ENCODE measurements at places on chromosomes 1 and 21.
A peak's percentile ranks its signal among the peaks of the same experiment; 100 is the strongest.

GRCh38 chr1:181429462-181429861 lies 53.9 kb upstream of the CACNA1E start:
- peaks cover 4% of the 10 kb centered on the region for H3K4me1 ChIP-seq
- no peak overlapping the region for H3K27ac ChIP-seq
- H3K27me3 ChIP-seq: peaks cover 28% of the 10 kb centered on the region
- no peak overlapping the region for H3K4me3 ChIP-seq
- no peaks in the 10 kb centered on the region for H3K36me3 ChIP-seq

DNA sequence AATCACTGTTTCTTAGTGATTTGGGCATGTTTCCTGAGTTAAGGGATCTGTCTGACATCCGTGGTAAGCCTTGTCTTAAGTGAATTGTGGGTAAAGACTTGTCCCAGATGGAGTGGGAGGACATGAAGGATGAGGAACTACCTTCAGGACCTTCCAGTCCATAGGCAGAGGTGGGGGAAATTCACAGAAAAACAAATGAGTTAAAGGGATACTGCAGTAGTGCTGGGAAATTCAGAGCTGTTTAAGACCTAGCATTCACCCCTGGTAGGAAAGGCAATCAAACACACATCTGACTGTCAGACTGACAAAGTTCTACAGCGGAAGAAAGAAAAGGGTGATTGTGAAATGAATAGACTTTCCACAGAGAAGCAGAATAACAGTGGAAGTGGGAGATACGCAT lies 3.0 kb downstream of the GNAT2 start:
- no peaks in the 10 kb centered on the region for H3K36me3 ChIP-seq
- no peak overlapping the region for H3K27ac ChIP-seq
- no peak overlapping the region for H3K4me3 ChIP-seq
- H3K4me1 ChIP-seq: peaks cover 24% of the 10 kb centered on the region
- H3K27me3 ChIP-seq: no peaks in the 10 kb centered on the region

- no peak overlapping the region for H3K4me3 ChIP-seq
- no peak overlapping the region for H3K27ac ChIP-seq
- no peaks in the 10 kb centered on the region for H3K4me1 ChIP-seq
These were observed 123.9 kb downstream of the PTBP2 start for GRCh38 chr1:96845464-96845863.

GRCh38 chr21:45506241-45506817 lies 35.9 kb downstream of the SLC19A1 start:
- peaks cover 38% of the 10 kb centered on the region for H3K36me3 ChIP-seq
- DNase-seq: no peak
- no peak overlapping the region for H3K27ac ChIP-seq
- H3K4me3 ChIP-seq: no peak overlapping the region
- H3K27me3 ChIP-seq: no peaks in the 10 kb centered on the region
- H3K4me1 ChIP-seq: no peaks in the 10 kb centered on the region

DNA sequence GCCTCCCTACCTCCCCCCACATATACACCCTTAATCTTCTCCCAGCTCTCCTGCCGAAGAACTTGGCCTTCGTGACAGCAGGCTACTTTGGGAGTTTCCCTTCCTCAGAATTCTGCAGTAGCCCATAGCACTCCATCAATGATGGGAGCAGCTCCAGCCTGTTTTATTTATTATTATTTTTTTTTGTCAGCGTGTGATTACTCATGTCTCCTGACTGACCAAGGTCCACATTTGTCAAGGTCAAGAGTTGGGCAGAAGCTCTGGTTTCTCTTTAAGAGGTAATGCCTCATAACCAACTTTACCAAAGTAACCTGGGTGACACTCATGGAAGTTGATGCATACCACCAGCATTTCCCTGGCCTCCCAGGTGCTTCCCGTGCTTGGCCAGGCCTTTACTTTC lies 125.4 kb downstream of the ZZZ3 start:
- H3K4me3 ChIP-seq: no peak overlapping the region
- peaks cover 30% of the 10 kb centered on the region for H3K36me3 ChIP-seq
- H3K27me3 ChIP-seq: no peaks in the 10 kb centered on the region
- DNase-seq: no peak
- H3K4me1 ChIP-seq: no peaks in the 10 kb centered on the region

- H3K4me1 ChIP-seq: peaks cover 30% of the 10 kb centered on the region
- peak overlapping the region; percentile 44 for H3K27ac ChIP-seq
- no peaks in the 10 kb centered on the region for H3K36me3 ChIP-seq
- H3K27me3 ChIP-seq: no peaks in the 10 kb centered on the region
- no peak overlapping the region for H3K4me3 ChIP-seq
- no peak for DNase-seq
These were observed 25.3 kb downstream of the TMEM51 start for GRCh38 chr1:15178571-15179484.

- no peak for DNase-seq
- no peaks in the 10 kb centered on the region for H3K27me3 ChIP-seq
- peaks cover 27% of the 10 kb centered on the region for H3K36me3 ChIP-seq
- peaks cover 30% of the 10 kb centered on the region for H3K4me1 ChIP-seq
- H3K27ac ChIP-seq: peak overlapping the region; percentile 75
These were observed 75.1 kb downstream of the SPSB1 start for GRCh38 chr1:9367806-9368205.

DNA sequence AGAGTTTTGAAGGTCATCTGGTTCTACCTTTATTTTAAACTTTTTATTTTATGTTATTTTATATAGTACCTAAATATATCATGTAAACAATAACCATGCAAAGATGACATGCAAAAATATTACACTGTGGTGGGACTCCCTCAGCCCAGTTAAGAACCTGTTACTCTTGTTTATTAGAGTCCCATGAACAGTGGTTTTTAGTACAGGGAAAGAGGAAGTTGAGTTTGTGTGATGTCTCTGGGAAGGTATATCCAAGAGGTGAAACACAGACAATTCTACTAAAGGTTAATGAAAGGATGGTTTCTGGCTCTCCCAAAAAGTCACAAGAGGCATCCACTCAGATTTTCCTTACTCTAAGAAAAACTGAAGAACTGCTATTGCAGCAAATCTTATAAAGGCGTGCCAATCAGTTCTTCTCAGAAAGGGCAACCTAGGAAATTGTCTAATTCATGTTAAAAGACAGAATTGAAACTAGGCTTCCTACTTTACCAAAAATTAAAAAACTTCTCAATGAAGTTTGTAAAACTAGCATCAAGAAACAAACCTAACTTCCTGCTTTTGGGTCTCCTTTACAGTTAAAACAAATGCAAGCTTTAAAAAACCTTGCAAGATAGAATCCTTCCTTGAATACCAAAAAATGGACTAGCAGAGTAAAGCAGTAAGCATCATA lies 19.9 kb downstream of the GFI1 start:
- H3K4me1 ChIP-seq: no peaks in the 10 kb centered on the region
- H3K36me3 ChIP-seq: no peaks in the 10 kb centered on the region
- H3K27ac ChIP-seq: no peak overlapping the region
- H3K4me3 ChIP-seq: no peak overlapping the region

DNA sequence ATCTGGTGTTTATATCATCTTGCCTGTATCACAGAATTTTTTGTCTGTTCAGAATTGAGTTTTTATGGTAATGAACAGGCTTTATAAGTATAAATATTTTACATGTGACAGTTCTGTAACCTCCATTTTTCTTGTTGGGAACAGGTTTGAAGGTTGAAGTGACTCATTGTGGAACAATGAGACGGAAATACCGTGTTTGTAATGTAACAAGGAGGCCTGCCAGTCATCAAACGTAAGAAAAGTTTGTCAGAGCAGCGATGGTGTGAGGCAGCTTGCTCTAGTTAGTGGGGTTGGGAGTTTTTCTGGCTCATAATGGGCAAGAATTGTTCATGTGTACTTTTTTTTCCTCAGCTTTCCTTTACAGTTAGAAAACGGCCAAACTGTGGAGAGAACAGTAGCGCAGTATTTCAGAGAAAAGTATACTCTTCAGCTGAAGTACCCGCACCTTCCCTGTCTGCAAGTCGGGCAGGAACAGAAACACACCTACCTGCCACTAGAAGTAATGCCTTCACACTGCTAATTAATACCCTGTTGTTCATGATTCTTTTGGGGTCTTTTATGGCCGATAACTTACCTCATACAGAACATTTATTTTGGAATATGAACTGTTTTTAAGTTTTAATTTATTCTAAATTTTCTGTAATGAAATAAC lies 75.2 kb upstream of the TEKT2 start:
- DNase-seq: no peak
- peaks cover 82% of the 10 kb centered on the region for H3K36me3 ChIP-seq
- no peaks in the 10 kb centered on the region for H3K27me3 ChIP-seq
- H3K4me1 ChIP-seq: no peaks in the 10 kb centered on the region
- H3K4me3 ChIP-seq: no peak overlapping the region

DNA sequence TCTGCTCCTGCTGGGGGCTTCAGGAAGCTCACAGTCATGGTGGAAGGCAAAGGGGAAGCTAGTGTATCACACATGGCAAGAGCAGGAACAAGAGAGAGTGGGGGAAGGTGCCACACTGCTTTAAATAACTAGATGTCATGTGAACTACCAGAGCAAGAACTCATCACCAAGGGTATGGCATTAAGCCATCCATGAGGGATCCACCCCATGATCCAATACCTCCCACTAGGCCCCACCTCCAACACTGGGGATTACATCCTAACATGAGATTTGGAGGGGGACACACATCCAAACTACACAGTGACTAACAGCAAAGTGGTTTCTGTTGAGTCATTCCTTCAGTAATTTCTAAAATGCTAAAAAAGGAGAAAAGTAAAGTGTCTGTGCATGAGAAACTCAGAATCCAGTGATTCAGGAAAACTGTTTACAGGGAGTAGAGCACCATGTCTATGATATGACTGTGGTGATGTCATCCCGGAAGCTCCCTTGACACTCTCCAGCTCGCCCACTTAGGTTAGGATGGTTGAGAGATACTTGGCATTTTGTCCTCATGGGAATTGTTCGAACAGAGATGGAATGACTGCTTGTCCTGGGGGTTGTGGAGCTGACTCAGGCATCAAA lies 50.3 kb downstream of the CHD1L start:
- H3K27me3 ChIP-seq: no peaks in the 10 kb centered on the region
- no peaks in the 10 kb centered on the region for H3K4me1 ChIP-seq
- DNase-seq: no peak
- H3K27ac ChIP-seq: no peak overlapping the region

DNA sequence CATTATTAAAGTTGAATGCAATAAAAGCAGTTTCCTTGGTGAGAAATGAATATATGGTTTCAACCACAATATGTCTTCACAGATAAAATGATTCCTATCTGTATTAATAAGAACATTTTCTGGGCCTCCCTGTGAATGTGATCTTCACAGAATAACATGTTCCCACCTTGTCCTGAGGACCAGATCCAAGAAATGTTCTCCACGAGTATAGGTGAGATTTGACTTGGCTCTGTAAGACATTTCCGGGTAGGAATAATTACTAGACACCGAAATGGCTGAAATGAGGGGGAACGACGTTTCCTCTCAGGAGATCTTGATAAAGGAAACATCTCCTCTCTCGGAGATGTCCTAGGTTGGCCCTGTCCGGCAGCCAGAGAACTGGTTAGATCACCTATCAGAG lies 61.4 kb downstream of the CLIC6 start:
- H3K36me3 ChIP-seq: no peaks in the 10 kb centered on the region
- H3K4me3 ChIP-seq: no peak overlapping the region
- DNase-seq: no peak
- no peak overlapping the region for H3K27ac ChIP-seq

DNA sequence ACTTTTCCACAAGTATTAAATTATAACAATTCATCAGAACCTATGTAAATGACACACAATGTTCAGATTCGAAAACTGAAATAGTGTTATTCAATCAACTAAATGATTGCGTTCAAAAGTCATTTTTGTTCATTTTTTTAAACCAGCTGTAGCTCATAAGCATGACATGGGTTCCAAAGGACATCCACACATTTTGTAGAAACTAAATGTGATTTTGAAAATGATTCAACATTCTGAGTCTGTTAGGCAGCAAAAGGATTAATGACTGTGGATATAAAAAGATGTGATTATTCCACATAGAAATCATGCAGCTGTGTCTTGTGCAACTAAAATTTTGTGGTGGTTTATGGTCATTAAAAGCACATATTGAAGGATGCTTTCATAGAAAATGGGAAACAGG lies 204.5 kb downstream of the BRINP3 start:
- no peak for DNase-seq
- H3K4me3 ChIP-seq: no peak overlapping the region
- H3K27ac ChIP-seq: no peak overlapping the region
- no peaks in the 10 kb centered on the region for H3K36me3 ChIP-seq
- peaks cover 6% of the 10 kb centered on the region for H3K4me1 ChIP-seq

GRCh38 chr1:225612287-225612686 lies 40.6 kb downstream of the ENAH start:
- no peaks in the 10 kb centered on the region for H3K27me3 ChIP-seq
- DNase-seq: no peak
- no peaks in the 10 kb centered on the region for H3K36me3 ChIP-seq
- H3K27ac ChIP-seq: no peak overlapping the region
- peaks cover 62% of the 10 kb centered on the region for H3K4me1 ChIP-seq
- H3K4me3 ChIP-seq: no peak overlapping the region

DNA sequence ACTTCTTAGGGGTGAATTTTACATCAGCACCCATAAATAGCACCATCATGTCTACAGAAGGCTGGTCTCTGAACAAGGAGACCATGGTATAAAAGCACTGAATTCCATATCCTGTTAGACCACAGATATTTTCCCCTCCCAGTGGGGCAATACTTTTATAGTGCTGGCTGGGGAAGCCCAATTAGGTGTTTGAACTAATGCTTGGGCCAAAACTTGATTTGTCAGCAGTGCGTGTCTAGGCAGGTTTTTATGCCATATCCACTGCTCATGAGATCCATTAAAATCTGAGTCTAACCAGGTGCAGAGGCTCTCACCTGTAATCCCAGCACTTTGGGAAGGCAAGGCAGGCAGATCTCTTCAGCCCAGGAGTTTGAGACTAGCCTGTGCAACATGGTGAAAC lies 623.0 kb downstream of the NPHP4 start:
- H3K27me3 ChIP-seq: no peaks in the 10 kb centered on the region
- no peak overlapping the region for H3K27ac ChIP-seq
- H3K36me3 ChIP-seq: no peaks in the 10 kb centered on the region
- H3K4me1 ChIP-seq: no peaks in the 10 kb centered on the region
- no peak overlapping the region for H3K4me3 ChIP-seq
- no peak for DNase-seq

GRCh38 chr1:97603776-97604175 lies 317.1 kb downstream of the DPYD start:
- H3K4me1 ChIP-seq: no peaks in the 10 kb centered on the region
- DNase-seq: no peak
- H3K27me3 ChIP-seq: no peaks in the 10 kb centered on the region
- no peak overlapping the region for H3K4me3 ChIP-seq
- no peaks in the 10 kb centered on the region for H3K36me3 ChIP-seq

DNA sequence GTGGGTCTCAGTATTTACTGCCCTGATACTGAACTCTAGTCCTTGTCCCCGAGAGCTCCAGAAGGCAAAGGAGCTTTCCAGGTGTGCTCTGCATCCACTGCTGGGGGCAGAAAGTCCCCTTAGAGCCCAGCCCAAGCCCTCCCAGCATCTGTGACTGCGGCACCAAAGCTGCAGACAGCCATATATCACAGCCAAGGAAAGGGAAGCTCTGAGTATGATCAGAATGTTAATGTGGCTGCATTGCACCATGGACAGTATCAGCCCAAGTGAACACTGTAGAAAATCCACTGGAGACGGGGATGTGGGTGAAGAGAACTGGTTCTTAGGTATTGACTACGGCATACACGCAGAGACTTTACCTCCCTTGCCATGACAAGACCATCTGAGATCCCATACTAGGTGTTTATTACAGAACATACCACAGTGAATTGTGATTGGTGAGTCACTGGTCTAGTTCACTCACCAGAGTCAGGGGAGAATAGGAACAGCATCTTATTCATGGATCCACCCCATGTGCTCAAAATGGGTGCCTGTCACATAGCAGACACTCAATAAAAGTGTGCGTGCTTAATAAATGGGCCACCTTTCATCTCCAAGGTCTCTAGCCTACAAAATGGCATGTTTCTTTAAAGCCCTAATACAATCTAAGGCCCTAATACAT lies 170.3 kb downstream of the HHIPL2 start:
- no peaks in the 10 kb centered on the region for H3K36me3 ChIP-seq
- H3K4me1 ChIP-seq: no peaks in the 10 kb centered on the region
- H3K27me3 ChIP-seq: no peaks in the 10 kb centered on the region
